Stimulated activated CD4-positive, alpha-beta T cell treated with anti-CD3 and anti-CD28 coated beads, Interleukin-1b, Interleukin-23, amount 100 ng/mL, for 1 hour (primary cell): ENCODE measurements at places on chromosomes 12 and 14.

DNA sequence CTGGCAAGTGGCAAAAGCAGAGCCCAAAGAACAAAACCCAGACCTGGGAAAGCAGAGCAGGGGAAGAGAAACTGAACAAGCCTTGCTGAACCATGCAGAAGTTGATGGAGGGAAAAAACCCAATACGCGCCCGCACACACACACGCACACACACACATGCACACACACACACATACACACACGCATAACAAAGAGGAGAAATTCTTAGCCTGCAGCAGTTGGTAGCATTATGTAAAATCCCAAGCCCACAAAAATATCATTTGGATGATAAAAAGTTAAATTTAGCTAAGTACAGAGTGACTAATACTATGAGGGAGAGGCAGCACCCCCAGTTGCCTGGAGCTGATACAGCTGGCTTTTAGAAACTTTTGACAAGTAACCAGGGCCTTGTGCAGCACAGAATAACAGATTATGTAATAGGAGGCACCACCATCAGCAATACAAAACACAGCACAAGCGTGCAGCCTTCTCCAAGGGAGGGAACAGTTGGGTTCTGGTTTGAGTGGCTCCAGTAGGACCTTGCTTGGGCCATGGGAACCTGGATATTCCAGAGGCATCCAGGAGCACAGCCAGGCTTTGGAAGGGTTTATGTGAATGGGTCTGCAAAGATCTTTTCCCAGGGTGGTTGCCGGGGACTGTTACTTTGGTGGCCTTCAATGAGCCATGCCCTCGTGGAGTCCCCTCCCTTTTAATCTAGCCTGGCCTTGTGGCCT is 35.3 kb downstream of the PITPNM2 start:
- DNase-seq, result no peak

GRCh38 chr12:124364543-124364942 is 69.7 kb downstream of the RFLNA start:
- DNase-seq, result no peak

GRCh38 chr12:120905856-120906384 is 1.8 kb upstream of the SPPL3 start:
- DNase-seq, result no peak

GRCh38 chr12:42283739-42284138 is 42.2 kb downstream of the ZCRB1 start:
- no peak for DNase-seq

- DNase-seq, result no peak
These were observed 133.8 kb downstream of the BCAT1 start for GRCh38 chr12:24815114-24815423.

GRCh38 chr12:124159655-124160054 is 135.2 kb upstream of the RFLNA start:
- no peak for DNase-seq

DNA sequence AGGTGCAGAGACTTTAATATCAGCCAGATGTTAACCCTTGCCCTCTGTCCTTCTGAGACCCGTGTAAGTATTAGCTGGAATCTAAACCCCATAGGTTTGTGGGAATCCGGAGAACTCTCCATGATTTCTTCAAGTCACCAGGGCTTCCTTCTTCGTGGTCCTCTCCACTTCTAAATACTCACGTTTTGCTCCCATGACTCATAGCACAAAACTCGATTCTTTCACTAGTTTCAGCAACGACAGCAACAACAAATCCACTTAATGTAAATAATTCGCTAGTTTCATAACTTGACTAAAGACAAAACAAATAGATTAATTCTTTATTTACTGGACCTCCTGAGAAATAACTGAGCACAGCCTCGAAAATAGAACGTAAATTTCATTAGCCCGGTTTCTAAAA is 4.4 kb upstream of the CLEC2A start:
- no peak for DNase-seq

DNA sequence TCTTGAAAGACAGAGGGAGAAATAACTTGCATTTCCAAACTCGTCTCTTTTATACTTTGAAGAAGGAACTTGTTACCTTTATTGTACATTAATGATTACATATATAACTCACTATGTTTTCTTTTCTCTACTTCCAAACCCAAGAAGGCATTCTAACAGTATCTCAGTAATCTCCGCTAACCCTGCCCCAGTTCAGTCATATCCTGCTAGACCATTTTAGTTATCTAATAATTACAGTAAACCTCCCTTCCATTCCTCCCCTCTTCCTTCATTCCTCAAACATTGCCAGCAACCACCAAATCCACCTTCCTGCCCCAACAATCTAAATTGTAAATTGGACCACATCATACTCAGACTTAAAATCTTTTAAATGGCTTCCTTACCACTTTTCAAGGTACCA is 30.6 kb downstream of the STK38L start:
- DNase-seq, result no peak

GRCh38 chr14:105076296-105076804 is 11.1 kb upstream of the GPR132 start:
- no peak for DNase-seq

DNA sequence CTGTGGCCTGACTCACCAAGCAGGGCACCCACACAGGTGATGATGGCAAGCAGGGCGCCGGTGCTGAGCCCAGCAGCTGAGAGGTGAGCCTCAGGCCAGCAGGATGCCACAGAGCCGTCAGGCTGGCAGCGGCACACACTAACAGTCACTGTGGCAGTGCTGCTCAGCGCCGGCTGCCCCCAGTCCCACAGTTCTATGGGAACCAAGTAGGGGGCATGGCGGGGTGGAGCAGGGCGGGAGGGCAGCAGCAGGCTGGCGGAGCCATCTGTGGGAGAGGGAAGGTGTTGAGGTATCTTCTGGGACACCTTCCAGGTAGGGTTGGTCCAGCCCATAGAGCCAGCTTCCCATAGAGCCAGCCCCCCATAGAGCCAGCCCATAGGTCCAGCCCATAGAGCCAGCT is 7.0 kb downstream of the PSMB11 start:
- no peak for DNase-seq

DNA sequence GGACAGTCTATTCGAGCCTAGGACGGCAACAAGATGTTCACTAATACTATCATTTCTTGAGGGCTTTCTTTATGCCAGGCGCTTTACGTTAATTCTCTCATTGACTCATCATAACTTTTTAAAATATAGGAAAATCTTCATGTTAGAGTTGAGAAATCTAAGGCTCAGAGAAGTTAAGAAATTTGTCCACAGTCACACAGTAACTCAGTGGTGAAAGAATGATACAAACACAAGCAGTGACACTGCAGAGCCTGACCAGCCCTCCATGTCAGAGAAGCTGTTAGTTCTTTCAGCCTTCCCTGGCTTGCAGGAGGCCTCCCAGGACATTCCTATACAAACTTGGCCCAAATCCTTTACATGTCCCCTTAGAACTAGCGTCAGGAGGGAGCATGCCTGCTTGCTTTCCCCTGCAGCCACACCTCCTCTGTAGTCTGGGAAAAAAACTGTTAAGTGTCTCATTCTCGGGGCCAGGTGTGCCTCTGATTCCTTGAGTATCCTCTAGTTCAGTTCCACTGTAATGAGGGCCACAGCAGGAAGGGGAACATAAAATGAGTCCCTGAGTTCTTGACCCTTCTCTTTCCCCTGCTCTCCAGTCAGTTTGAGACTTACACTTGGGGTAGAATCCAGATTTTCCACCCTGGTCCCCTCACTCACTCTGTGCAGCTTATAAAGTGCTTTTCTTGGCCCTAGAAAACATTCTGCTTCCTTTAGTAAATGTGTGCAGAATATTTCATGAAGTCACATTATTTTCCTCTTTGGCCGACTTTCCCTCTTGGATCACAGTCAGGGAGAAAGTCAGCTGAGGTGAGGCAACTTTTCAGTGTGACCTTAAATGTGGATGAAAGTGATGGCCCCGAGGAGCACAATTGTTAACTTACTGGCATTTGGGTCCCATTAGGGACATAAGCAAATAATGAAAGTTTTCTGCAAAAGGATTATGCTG is 152.2 kb upstream of the HIF1A start:
- DNase-seq, result no peak

DNA sequence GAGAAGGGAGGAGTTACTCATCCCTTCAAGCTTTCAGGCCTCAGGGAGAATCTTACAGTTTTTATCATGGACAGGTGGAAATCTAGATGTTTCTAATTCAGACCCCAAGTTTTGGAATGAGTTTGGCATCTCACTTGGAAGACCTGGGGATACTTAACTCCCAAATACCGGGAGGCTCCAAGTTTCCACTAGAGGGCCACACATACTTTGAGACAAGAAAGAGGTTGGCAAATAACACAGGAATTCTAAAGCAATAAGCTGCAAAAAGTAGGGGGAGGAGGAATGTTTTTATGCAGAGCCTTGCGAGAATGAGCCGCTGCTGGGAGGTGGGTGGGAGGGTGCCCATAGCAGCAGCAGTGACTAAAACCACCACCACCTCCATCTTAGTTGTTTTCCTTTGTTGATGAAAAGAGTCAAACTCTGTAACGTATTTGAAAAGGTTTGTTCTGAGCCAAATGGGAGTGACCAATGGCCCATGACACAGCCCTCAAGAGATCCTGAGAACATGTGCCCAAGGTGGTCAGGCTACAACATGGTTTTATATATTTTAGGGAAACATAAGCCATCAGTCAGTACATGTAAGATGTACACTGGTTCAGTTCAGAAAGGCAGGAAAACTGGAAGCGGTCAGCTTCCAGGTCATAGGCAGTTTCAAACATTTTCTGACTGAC is 34.2 kb upstream of the RNASE1 start:
- no peak for DNase-seq

GRCh38 chr14:30988509-30988908 is 36.9 kb upstream of the AP4S1 start:
- DNase-seq, result no peak

GRCh38 chr14:100091386-100091785 is 26.2 kb downstream of the EVL start:
- DNase-seq, result no peak

- DNase-seq, result no peak
These were observed 5.5 kb downstream of the AMN start for GRCh38 chr14:102927878-102928411.

DNA sequence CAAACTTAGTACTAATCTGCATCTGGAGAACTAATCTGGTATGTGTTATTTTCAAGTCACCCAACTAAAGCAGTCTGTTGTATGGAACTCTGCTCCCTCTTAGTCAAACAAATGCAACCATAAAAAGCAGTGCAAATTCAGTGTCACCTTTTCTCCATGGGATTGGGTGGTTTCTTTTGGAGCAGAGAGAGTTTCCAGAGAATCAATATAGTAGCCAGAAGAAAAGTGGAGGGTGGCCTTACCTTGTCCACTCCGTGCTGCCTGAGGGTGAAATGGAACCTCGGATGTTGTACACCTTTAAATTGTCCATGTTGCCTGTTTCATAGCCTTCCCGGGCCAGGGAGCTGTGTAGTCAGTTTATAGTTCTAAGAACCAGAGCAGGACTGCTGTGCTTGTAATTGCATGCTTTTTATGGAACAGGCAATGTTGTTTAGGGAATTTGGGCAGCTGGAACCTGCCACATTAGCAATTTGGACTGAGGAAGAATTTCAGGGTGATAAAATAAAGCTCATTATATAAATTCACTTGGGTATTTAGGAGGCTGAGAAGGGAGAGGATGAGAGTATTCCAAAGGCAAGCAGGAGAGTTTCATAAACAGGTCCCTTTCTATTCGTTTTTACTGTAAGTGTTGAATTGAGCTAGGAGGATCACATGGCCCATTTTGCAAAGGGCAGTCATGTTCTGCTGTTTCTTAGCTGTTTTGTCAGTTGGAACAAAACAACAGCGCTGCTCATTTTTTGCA is 60.5 kb downstream of the CRADD start:
- DNase-seq, result no peak

DNA sequence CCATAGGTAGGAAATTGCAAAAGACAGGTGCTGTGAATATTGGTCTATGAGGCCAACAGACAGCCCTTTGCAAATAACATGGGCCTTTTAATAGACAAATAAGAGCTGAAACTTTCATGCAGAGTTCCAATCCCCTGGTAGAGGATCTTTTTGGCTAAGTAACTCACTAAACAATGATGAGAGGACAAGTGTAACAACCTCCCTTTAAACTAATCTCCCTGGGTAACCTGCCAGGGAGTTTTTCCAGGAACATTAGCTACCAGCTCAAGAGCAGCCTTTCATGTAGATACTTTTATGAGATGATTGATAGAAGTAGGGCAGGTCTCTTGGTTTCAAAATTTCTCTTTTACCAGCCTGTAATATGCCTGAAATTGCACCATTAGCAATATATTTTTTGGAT is 13.8 kb upstream of the CACNA1C start:
- DNase-seq, result no peak

DNA sequence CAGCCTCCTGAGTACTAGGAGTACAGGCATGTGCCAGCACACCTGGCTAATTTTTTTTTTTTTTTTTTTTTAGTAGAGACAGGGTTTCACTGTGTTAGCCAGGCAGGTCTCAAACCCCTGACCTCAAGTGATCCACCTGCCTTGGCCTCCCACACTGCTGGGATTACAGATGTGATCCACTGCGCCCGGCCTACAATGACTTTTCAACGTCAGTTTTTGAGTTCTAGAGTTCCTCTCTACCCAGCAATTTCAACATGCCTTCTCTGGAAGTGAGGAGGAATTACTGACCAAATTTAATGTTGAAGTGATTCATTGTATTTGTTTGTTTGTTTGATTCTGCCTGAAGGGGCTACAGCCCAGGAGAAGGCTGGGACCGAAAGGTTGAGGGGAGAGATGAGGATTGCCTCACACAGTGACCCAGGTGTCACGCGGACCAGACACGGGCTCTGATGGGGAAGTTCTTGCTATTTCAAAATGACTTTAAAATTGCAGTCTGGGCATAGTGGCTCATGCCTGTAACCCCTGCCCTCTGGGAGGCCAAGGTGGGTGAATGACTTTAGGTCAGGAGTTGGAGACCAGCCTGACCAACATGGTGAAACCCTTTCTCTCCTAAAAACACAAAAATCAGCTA is 8.6 kb upstream of the DENR start:
- DNase-seq, result no peak

- DNase-seq, result no peak
These were observed 140.6 kb downstream of the EPS8 start for GRCh38 chr12:15648558-15648957.

DNA sequence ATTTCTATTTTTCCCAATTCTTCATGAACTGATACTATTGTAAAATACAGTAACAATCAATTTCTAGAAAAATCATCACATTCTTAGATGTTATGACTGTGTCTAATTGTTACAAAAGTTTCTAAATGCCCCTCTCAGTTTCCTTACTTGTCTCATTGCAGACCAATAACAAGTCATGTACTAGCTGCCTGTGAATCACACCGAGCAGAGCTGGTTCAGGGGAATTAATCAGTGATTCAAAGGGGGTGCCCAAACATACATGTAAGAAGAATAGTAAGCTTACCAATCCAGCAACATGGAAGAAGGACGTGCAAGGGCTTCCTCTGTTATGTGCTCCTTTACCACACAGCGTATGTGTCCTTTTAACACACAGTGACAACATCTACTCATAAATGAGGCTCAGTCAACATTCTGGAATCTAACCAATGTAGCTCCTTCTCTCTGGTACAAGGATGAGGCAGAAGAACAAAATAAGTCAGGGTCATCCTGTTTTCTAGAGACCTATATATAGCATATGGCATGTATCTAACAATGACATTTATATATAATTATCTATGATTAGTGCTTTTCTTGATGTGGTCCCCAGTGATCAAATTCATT is 126.4 kb downstream of the SCN8A start:
- DNase-seq, result no peak

GRCh38 chr12:122834921-122835749 is at the start of gene HIP1R:
TSS of gene HIP1R (plus strand) at chr12:122835457. CDS start at chr12:122835551, 94 bp downstream.
- DNase-seq, result no peak
